ENCODE measurements at places on chromosomes 16 and 17.

DNA sequence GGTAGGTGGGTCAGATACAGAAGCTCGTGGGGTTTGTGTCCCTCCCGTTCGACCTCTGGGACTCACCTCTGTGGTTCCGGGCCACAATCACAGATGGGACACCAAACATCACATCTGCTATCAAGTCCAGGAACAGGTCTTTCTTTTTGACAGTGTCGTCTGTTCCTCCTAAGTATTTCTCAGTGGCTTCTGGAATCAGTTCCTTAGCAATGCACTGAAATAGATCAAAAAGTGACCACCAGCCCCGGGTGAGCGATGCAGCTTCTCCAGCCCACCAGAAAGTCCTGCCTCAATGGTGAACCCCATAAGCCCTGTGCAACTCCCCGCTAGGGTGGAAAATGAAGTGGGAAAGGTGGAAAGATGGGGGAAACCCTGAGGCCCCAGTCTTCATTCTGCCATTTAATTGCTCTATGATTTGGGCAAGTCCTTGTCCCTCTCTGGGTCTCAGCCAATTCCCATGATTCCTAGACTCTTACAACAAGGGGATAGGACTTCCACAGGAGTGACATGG lies 22.4 kb downstream of the CES1 start:
- DNase-seq = no peak

DNA sequence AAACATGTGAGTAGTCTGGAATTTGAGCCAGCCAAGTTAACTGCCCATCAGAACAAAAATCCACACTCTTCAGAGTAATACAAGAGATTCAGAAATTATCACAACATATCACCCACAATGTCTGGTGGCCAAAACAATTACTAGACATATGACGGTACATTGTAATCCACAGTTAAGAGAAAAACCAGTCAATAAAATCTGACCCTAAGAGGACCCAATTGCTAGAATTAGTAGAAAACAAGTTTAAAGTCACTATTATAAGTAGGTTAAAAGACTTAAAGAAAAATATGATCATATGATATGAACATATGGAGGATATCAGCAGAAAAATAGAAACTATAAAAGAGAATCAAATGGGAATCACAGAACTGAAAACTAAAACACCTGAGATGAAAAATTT lies 15.8 kb downstream of the CMTR2 start:
- DNase-seq = no peak

DNA sequence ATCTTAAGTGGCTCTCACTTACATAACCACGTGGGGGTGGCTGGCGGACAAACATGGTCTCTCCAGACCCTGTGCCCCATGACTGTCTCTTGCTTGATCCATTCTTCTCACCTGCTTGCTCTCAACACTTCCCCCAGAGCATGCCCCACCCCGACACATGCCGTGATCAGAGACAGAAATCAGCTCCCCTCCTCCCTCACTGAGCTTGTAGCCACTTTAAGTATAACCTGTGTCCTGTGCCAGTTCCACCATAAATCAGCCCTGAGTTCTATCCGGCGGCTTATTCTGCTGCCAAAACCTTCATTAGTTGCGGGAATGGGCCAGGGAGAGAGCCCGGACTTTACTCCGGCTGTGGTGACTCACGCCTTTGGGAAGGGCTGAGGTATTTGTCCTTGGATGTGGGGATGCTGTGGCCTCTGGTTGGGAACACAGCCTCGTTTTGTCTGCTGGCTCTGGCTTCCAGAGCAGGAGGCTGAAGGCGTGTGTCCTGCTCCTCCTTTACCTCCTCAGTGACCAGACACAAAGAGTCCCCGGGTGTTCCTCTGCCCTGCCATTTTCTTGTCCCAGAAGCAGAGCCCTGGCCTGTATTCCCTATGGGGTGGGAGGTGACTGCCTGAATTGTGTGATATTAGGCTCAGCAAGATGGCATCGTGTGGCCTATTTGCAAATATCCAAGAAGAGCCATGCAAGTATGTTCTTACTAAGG lies 21.1 kb downstream of the ANKRD40 start:
- DNase-seq = no peak

DNA sequence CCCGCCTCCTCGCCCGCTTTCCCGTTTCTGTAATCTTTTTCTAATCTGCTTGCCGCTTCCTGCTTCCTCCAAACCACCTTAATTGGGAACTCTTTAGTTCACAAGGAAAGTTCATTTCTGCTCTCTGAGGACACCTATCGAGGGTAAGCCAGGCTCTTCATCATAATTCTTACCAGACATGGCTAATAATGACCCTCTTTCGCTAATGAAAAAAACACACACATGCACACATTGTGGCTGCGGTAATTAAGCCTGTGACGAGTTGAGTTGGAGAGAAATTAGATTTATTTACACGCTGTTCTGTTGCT lies 100.6 kb downstream of the ZNF423 start:
- DNase-seq = no peak

GRCh38 chr17:73875346-73875745 lies 231.1 kb upstream of the SDK2 start:
- DNase-seq = no peak

- DNase-seq = no peak
Measured at GRCh38 chr16:17367036-17367435, 103.7 kb downstream of the XYLT1 start.

- DNase-seq = no peak
Measured at GRCh38 chr16:89869911-89870310, 3.5 kb upstream of the TCF25 start.

GRCh38 chr17:65287040-65287439 lies 149.9 kb downstream of the RGS9 start:
- no peak for DNase-seq

- no peak for DNase-seq
Measured at GRCh38 chr16:84517366-84517765, 12.9 kb upstream of the MEAK7 start.

DNA sequence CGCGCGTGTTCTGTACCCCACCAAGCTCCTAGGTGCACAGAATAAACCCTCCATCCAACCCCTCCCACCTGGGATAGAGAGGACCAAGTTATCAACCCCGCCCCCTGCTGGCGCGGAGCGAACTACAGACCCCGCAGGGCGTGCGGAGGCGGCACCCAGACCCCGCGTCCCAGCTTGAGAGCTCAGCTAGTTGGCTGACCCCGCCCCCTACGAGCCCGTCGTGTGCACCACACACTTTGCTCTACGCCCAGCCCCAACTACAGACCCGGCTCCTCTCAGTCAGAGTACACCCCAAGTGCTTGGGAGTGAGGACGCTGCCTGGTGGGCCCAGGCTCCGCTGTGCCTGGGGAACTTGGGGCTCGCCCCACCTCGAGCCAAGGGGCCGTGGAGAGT lies 1.5 kb downstream of the GRIN2A start:
- DNase-seq = no peak

- peak; percentile 87 for DNase-seq
Measured at GRCh38 chr16:11232852-11233726, 22.9 kb downstream of the SOCS1 start.

DNA sequence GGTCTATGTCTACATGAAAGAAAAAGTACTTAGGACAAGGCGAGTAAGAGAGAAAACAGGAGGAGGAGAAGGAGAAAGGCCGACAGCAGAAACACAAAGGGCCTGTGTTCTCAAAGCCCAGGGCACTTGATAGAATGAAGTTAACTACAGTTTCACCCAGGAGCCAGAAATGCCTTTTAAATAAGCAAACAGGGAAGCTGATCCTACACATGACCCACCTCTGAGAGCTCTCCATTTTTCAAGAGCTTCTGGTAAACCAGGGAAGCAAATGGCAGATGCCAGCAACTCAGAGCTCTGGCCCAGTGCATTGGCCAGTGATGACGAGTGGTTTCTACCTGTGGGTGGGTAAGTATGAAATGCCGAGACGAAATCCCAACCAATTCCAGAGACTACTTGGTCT lies 163.4 kb downstream of the ZFHX3 start:
- no peak for DNase-seq

DNA sequence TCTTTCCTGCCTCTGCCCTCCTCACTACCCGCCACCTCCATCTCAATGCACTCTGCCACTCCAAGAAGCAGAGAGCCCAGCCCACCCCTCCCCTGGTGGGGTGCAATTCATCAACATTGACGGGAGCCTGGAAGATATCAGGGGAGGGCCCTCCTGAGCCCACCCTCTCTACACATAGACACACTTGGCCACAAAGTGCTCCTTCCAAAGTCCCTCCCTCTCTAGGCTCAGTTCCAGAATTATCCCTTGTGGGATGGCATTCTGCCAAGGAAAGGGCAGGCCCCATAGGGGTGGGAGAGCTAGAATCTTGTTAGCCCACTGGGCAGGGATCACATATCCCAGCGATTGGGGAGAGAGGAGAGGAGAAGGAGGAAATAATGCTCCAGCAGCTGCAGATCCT lies 66.2 kb downstream of the TMEM132E start:
- DNase-seq = no peak

GRCh38 chr17:41486809-41487530 lies 2.7 kb downstream of the KRT36 start:
- peak; percentile 8 for DNase-seq

All from stimulated activated CD4-positive, alpha-beta T cell treated with anti-CD3 and anti-CD28 coated beads, TNF-alpha, amount 100 ng/mL, for 48 hours (primary cell).